ENCODE measurements at places on chromosomes 5 and 9.
A peak's percentile ranks its signal among the peaks of the same experiment; 100 is the strongest.

DNA sequence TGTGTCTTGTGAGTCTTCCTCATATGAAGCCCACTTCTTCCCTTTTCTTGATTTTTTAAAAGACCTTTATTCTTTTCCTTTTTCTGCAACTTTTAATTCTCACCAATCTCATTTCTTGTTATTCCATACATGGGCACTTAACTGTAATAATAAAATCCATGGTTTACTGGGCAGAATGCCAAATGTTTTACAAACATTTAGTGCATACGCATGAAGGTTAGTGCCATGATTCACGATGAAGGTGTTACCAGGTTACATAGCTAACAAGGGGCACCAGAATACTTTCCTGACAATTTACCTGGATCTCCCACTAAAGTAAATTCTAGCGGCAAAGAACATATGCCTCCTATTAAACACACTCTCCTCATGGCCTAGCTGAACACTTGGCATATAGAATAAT, 28.5 kb downstream of the MAN2A1 start:
- DNase-seq = no peak

DNA sequence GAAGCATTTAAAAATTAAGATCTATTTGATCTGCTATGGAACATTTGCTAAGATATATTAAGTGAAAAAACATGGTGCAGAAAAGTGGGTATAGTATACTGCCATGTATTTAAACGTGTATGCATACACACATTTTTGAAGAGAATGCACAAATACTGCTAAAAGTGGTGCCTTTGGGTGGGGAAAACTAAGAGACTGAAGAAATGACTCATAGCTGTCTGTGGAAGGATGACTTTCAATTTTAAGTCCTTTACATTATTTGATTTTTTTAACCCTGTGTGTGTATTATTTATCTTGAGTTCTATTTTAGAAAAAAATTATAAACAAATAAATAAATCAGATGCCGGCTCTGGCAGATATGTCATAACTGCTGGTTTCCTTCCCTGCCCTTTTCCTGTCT, 120.7 kb upstream of the SLIT3 start:
- no peak for DNase-seq

GRCh38 chr5:142842994-142843905, 73.1 kb downstream of the ARHGAP26 start:
- DNase-seq = no peak

- DNase-seq = no peak
Observed at GRCh38 chr9:130990306-130990977, 18.5 kb upstream of the LAMC3 start.

GRCh38 chr5:168165221-168165914, 126.1 kb upstream of the WWC1 start:
- DNase-seq = peak; percentile 47

GRCh38 chr9:134712926-134713325, 71.3 kb downstream of the COL5A1 start:
- DNase-seq = no peak

GRCh38 chr5:156942064-156942463, 21.0 kb downstream of the TIMD4 start:
- no peak for DNase-seq

DNA sequence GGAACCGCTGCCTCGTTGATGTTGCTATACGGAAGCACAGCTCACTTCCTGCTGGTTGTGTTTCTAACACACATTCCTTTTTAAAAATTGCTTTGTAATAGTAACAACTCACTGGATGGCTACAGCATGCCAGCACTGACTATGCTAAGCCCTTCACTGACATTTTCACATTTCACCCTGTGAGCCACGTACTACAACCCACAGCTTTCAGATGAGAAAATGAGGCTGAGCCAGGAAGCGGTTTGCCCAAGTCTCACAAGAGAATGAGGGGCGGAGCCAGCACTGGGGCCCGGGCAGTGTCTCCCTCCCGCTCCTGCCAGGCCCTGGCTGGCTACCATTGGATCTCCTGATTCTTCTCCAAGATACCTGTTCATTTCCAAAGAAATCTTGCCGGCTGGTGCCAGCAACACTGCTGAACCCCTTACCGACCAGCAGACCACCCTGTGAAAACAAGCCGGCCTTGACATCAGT, 38.3 kb downstream of the FAM78A start:
- DNase-seq = no peak

DNA sequence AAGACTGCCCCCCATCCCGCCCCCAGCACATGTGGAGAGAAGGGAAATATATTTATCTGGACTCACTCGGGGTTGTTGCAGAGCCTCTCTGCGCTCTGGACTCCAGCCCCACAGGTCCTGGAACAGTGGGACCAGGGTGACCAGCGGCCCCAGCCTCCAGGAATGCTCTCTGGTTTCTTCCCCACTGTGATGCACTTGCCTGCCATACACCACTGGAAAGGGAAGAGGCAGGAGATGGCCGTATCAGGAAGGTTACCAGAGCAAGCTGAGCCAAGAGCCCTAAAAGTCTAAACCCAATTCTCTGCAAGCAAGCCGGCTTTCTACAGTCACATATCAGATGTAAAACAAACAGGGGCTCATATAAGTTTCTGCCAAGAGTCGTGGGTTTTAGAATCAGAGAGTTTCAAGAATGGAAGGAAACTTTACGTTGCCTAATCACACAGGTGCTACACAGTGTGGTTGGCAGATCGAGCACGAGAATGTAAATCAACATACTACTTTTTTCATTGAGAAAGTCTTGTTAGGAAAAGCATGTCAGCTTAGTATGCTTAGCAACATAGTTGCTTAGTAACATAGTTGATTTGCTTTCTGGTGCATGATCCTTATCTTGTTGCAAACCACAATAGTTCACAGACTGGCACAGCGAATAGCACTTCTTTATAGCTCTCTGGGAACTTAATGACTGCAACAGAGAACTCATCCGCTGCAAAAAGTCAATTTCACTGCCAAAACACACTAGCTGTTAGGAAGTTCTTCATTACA, 201.2 kb downstream of the TARS1 start:
- no peak for DNase-seq

- DNase-seq = no peak
Observed at GRCh38 chr5:176676361-176676824, 29.1 kb downstream of the TSPAN17 start.

- peak; percentile 3 for DNase-seq
Observed at GRCh38 chr5:128905568-128906110, 59.6 kb upstream of the SLC27A6 start.

- no peak for DNase-seq
Observed at GRCh38 chr9:121906074-121906870, 186.8 kb downstream of the TTLL11 start.

- no peak for DNase-seq
Observed at GRCh38 chr5:77743181-77743580, 33.0 kb downstream of the TBCA start.

- no peak for DNase-seq
Observed at GRCh38 chr5:1536322-1536845, 12.6 kb upstream of the LPCAT1 start.

DNA sequence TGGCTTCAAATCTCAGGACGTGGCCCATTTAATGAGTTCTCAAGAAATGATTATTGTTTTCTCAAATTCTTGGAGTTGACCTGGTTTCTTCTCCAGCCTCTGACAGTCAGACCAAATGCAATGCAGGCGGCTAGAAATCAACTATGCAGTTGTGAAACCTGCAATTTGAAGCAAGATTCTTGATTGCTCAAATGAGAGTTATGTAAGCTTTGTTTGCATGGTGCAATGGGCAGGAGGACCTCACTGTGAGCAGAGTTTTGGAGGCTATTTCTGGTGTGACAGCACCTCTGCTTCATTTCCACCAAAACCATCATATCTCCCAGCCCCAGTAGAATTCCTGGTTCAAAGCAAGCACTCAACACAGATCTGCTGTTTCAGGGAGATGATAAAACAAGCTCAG, 500.0 kb upstream of the KLF4 start:
- no peak for DNase-seq

- no peak for DNase-seq
Observed at GRCh38 chr9:69036309-69036708, 757 bp downstream of the FXN start.

- DNase-seq = no peak
Observed at GRCh38 chr5:173984218-173984617, 4.8 kb upstream of the C5orf47 start.

- no peak for DNase-seq
Observed at GRCh38 chr5:181145133-181145532, 2.3 kb upstream of the OR2V2 start.

GRCh38 chr5:154608531-154609011, 130.5 kb upstream of the HAND1 start:
- no peak for DNase-seq

DNA sequence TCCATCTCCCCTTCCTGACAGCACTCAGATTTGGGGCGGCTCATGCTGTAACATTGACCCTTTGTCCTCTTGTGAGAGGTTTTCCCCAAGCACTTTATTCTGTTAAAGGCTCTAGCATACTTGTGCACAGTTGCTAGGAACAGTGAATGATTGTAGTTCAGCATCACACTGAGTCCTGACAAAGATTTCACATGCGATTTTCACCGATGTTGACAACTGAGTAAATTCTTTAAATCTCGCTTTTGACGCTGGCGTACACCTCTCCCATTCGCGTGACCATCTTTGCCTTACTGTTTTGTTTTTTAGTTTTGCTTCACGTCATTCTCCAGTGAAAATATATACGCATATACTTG, 780 bp downstream of the CDC37L1 start:
- no peak for DNase-seq

DNA sequence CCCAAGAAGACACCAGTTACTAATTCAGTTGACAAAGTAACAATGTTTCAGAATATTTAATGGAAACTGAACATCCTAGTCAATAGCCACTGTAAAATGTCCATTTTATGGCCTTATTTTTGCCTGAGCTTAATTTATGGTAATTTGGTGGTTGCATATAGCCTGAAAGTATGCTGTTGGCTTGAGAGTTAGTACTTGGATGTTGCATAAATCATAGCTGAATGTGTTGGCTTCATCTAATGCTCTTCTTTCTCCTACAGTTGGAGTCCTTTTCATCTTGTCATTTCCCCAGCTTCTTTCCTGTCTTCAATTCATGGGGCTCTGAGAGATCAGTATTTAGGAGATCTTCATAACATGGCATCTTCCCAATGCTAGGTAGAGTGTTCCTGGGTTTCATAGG, 164.6 kb downstream of the MAT2B start:
- DNase-seq = no peak

DNA sequence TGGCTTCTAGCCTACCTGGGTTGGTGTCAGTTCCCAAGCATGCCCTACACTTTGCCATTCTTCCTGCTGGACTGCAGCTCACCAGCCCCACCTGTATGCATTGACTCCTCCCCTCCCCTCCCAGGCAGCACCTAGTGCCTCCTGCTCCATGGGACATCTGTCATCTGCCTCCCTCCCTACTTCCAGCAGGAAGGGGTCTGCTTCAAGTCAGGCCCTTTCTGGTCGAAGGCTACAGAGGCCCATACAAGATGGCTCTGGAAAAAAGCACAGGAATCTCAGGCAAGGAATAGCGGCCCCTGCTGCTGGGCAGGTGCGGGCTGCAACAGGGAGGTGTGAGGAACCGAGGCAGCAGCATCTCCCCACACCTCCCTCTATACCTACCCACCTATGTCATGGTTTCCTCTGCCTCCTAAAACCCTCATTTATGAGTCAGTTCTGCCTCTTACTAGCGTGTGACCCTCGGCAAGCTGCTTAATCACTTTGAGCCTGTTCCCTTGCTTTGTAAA, 19.7 kb downstream of the WWC1 start:
- DNase-seq = no peak

DNA sequence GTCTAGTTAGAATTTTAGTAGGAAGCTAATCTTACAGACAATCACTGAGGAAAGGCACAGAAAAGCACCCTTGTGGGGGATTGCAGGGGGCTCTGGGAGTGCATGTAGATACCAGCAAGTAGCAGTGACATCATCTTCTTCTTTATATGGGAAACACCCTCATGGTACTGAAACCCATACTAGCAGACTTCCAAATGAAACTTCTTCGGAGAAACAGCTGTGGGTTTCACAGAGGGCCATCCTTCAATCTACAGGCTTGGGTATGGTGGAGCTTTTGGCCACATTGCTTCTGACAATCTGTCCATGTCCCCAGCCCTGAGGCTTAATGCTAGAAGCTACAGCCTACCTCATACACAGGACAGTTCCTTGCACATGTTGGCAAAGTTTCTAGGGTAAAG, 165.2 kb upstream of the NFIB start:
- DNase-seq = no peak

DNA sequence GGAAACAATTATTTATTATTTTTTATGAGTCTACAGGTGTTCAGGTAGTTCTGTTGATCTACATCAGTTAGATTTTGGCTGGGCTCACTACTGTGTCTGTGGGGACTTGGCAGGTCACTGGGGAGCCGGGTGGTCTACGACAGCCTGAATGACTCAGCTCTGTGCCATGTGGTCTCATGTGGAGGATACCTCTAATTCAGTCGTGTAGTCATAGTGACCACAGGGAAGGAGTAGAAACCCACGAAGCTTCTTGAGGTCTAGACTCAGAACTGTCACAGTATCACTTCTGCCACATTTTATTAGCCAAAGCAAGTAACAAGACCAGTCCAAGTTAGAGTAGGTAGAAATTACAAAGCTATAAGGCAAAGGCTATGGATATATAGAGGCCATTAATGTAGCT, 64.7 kb upstream of the GRAMD2B start:
- no peak for DNase-seq

- DNase-seq = no peak
Observed at GRCh38 chr5:161539016-161539415, 7.5 kb downstream of the GABRB2 start.

- no peak for DNase-seq
Observed at GRCh38 chr9:74724317-74724716, 163.4 kb downstream of the TRPM6 start.

GRCh38 chr5:172598251-172599203, 42.5 kb upstream of the NEURL1B start:
- DNase-seq = no peak

GRCh38 chr9:77661566-77662085, 13.5 kb upstream of the GNA14 start:
- no peak for DNase-seq

DNA sequence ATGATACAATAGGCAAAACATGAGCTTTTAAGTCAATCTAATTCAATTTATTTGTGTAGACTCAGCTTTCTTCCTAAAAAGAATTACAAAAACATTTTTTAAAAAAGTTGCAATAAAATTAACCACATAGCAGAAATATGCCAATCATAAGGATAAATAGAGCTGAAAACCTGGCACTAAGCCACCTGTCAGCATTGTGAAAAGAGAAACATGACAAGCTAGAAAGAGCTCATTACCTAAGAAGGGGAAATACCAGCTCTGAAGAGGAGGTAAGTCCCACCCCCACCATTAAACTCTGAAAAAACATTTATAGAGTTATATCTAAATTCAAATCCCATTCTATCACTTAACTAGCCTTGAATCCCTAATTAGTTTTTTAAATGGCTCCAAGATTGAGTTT, 372.9 kb downstream of the OSTF1 start:
- no peak for DNase-seq
